RWPE2 (cell line): ENCODE measurements at places on chromosomes 6 and 20.
A peak's percentile ranks its signal among the peaks of the same experiment; 100 is the strongest.

GRCh38 chr6:36224918-36225461, 28.4 kb downstream of the BRPF3 start:
- H3K27me3 ChIP-seq, result no peaks in the 10 kb centered on the region
- no peak overlapping the region for H3K27ac ChIP-seq
- H3K36me3 ChIP-seq, result peaks cover 51% of the 10 kb centered on the region
- DNase-seq, result no peak

GRCh38 chr6:12537389-12537788, 179.2 kb upstream of the PHACTR1 start:
- DNase-seq, result no peak
- no peaks in the 10 kb centered on the region for H3K4me1 ChIP-seq
- H3K4me3 ChIP-seq, result no peak overlapping the region
- no peaks in the 10 kb centered on the region for H3K27me3 ChIP-seq
- H3K36me3 ChIP-seq, result no peaks in the 10 kb centered on the region

DNA sequence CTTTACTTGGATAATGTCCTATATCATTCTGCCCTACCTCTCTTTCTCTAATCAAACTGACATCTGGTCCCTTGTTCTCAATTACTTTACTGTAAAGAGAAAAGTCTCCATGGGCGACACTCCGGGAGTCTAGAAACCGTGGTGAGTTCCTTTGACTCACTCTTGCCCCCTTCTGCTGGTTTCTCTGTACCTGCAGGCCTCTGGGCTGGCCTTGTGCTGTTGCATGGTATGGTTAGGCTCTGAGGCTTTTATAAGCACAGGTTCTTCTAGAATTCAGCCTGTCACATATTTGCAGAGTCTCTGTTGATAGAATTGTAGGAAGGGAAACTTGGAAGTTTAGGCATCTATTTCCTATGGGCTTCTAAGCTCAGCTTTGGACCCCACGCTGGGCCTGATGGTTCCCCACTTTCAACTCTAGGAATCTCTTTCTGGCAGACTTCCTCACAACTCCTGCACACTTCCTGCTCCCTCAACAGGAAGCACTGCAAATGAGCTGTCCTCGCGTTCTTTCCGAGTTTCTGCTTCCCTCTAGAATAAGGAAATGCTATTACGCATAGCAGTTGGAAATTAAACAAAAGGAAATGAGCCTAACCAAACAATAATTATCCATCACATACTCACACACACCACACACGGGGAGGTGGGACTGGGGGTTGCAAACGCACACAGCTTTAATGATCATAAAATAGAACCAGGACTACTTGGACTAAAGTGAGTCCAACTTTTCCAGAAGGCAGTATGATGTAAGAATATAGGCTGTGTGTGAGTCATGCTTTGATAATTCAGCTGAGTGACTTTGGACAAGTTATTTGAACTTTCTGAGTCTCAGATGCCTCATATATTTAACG, 683.3 kb downstream of the QKI start:
- no peak overlapping the region for H3K27ac ChIP-seq
- DNase-seq, result no peak
- no peaks in the 10 kb centered on the region for H3K36me3 ChIP-seq
- no peak overlapping the region for H3K4me3 ChIP-seq
- no peaks in the 10 kb centered on the region for H3K27me3 ChIP-seq

GRCh38 chr20:58010186-58010585, 218.3 kb downstream of the ANKRD60 start:
- no peaks in the 10 kb centered on the region for H3K36me3 ChIP-seq
- peaks cover 11% of the 10 kb centered on the region for H3K4me1 ChIP-seq
- no peaks in the 10 kb centered on the region for H3K27me3 ChIP-seq
- peak; percentile 64 for DNase-seq
- no peak overlapping the region for H3K27ac ChIP-seq

GRCh38 chr6:158926414-158926813, 73.6 kb downstream of the RSPH3 start:
- H3K36me3 ChIP-seq, result no peaks in the 10 kb centered on the region
- H3K27me3 ChIP-seq, result no peaks in the 10 kb centered on the region
- no peak overlapping the region for H3K4me3 ChIP-seq
- H3K27ac ChIP-seq, result peak overlapping the region; percentile 69
- peaks cover 15% of the 10 kb centered on the region for H3K4me1 ChIP-seq
- no peak for DNase-seq

GRCh38 chr20:37574199-37574890, 46.7 kb upstream of the BLCAP start:
- peaks cover 29% of the 10 kb centered on the region for H3K27me3 ChIP-seq
- no peaks in the 10 kb centered on the region for H3K36me3 ChIP-seq
- no peak overlapping the region for H3K27ac ChIP-seq
- peak; percentile 76 for DNase-seq

GRCh38 chr6:134692008-134692407, 257.9 kb downstream of the ALDH8A1 start:
- no peaks in the 10 kb centered on the region for H3K27me3 ChIP-seq
- DNase-seq, result no peak
- H3K27ac ChIP-seq, result no peak overlapping the region
- H3K36me3 ChIP-seq, result no peaks in the 10 kb centered on the region

GRCh38 chr6:151137542-151137941, 102.2 kb upstream of the AKAP12 start:
- H3K36me3 ChIP-seq, result no peaks in the 10 kb centered on the region
- no peak overlapping the region for H3K27ac ChIP-seq
- no peaks in the 10 kb centered on the region for H3K27me3 ChIP-seq
- no peak for DNase-seq

DNA sequence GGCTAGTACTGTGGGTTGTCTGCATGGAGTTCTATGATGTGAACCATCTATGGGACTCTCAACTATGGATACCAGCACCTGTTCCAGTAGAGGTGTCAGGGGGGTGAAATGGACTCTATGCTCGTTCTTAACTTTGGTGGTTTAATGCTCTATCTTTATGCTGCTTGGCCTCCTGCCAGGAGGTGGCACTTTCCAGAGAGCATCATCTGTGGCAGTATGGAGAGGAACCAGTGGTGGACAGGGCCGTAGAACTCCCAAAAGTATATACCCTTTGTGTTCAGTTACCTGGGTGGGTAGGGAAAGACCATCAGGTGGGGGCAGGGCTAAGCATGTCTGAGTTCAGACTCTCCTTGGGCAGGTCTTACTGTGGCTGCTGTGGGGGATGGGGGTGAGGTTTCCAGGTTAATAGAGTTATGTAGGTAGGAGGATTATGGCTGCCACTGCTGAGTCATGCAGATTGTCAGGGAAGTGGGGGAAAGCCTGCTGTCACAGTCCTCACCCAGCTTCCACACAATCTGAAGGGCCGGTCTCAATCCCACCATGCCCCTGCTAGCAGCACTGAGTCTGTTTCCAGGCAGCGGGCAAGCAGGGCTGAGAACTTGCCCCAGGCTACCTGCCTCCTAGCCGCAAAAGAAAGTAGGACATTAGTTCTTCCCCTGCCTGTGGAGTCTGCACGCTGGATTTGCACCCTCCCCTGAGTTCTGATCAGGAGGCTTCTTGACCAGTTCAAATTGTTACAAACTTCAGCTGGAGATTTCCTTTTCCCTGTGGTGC, 284.0 kb downstream of the KCNQ5 start:
- no peak for DNase-seq
- no peak overlapping the region for H3K27ac ChIP-seq
- H3K27me3 ChIP-seq, result no peaks in the 10 kb centered on the region

- no peaks in the 10 kb centered on the region for H3K4me1 ChIP-seq
- no peaks in the 10 kb centered on the region for H3K27me3 ChIP-seq
- no peak overlapping the region for H3K27ac ChIP-seq
These were observed 193.3 kb downstream of the PHACTR1 start for GRCh38 chr6:12909833-12910232.

DNA sequence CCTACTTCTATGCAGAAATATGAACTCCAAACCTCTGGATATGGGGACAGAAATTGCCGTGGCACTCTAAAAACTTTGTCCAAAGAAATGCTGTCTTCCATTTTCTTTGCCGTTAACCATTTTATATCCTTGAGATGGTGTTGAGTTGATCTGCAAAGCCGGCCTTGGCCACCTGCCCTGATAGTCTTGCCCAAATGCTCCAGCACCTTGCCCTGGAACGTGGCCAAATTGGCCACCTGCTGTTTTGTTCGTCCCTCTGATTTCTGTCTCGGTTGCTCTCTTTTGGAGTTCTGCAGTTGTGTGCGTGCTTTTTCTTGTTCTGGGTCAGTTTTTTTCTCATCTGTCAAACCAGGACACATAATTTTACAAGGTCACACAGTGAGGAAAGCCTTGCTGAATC, 239.7 kb upstream of the GMDS start:
- H3K4me3 ChIP-seq, result no peak overlapping the region
- no peak overlapping the region for H3K27ac ChIP-seq
- H3K27me3 ChIP-seq, result no peaks in the 10 kb centered on the region
- DNase-seq, result no peak
- no peaks in the 10 kb centered on the region for H3K4me1 ChIP-seq
- no peaks in the 10 kb centered on the region for H3K36me3 ChIP-seq

- H3K27me3 ChIP-seq, result no peaks in the 10 kb centered on the region
- no peaks in the 10 kb centered on the region for H3K36me3 ChIP-seq
These were observed 40.6 kb downstream of the TXLNB start for GRCh38 chr6:139251045-139251690.

DNA sequence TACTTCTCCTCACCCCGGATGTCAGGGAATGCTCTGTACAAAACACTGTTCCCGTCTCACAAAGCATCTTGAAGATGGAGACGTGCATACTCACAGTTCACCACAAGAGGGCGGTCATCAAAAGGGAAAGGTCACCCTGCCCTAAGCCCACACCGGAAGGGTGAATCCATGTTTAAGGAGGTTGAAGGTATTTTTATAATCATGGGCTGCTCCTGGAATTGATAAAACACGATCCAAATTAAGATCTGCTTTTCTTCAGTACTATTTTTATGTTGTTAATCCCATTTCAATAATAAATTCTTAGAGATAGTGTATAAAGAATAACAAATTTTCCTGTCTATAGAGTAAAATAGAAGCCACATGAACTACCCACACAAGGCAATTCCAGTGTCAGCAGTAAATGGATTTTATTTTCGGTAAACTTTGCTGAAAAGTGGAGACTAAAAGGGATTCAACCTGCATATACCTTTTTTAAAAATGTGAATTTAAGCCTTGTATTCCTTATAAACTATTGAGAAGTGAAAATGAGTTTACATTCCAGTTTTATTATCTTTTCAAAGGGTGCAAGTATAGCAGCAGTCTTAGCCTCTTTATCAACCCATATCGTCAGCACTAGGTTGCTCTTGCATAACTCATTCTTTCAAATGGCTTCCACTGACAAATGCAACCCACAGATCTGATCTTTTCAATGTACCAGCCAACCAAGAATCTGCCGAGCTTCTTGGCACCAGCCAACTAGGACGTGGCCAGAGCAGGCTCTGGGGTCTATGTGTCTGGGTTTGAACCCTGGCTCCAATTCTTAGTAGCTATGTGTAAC, 79.7 kb upstream of the MBOAT1 start:
- DNase-seq, result no peak
- H3K4me1 ChIP-seq, result no peaks in the 10 kb centered on the region
- no peak overlapping the region for H3K4me3 ChIP-seq
- H3K27ac ChIP-seq, result no peak overlapping the region

GRCh38 chr6:93369586-93370134, 49.7 kb downstream of the EPHA7 start:
- H3K36me3 ChIP-seq, result no peaks in the 10 kb centered on the region
- H3K4me1 ChIP-seq, result no peaks in the 10 kb centered on the region
- DNase-seq, result no peak
- no peaks in the 10 kb centered on the region for H3K27me3 ChIP-seq
- no peak overlapping the region for H3K4me3 ChIP-seq

DNA sequence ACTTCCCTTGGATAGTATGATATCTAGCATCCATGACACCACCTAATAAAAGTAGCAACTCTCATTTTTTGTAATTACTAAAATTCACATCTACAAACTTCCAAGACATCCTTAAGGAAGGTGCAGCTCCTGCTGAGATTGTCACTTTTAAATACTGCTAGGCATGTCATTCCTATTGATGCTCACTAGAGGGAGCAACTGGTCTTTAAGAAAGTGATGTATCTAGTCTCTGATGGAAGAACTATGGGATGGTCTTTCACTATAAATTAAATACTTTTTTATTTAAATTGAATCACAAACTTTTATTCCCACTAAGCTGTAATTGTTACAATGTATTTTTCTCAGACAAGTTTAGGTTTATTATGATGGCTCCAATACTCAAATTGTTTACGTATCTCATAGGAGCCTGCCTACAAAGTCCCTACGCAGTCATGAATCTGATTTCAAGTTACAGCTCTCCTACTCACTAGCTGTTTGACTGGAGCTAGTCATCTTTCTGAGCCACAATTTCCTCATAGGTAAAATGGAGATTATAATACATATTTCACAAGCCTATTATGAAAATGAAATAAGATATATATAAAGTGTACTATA, 8.1 kb upstream of the TSPYL1 start:
- H3K4me3 ChIP-seq, result no peak overlapping the region
- DNase-seq, result no peak

GRCh38 chr6:129863664-129864063, 2.5 kb upstream of the TMEM244 start:
- H3K36me3 ChIP-seq, result no peaks in the 10 kb centered on the region
- H3K4me3 ChIP-seq, result no peak overlapping the region
- peaks cover 14% of the 10 kb centered on the region for H3K4me1 ChIP-seq
- no peaks in the 10 kb centered on the region for H3K27me3 ChIP-seq
- peak overlapping the region; percentile 59 for H3K27ac ChIP-seq

DNA sequence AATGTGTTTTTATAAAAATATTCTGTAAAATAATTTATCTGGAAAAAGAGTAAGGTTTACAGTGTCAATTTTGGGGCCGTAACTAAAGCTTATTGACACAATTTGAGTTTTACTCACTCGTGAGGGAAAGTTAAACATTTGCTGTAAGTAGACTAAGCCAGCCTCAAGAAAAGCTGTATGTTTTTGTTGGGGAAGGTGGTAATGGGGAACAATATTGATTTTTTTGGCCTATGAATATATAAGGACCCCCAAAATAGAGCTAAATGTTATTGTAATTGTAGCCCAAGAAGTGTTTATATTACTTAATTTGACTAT, 1.4 kb downstream of the SENP6 start:
- no peaks in the 10 kb centered on the region for H3K27me3 ChIP-seq
- DNase-seq, result no peak
- peak overlapping the region; percentile 80 for H3K4me3 ChIP-seq
- H3K27ac ChIP-seq, result peak overlapping the region; percentile 77

- H3K27ac ChIP-seq, result peak overlapping the region; percentile 71
- 0 out of 2 replicates have a peak, but pooled peaks cover 5% of the 10 kb centered on the region for H3K36me3 ChIP-seq
- H3K4me1 ChIP-seq, result no peaks in the 10 kb centered on the region
- no peaks in the 10 kb centered on the region for H3K27me3 ChIP-seq
- no peak for DNase-seq
These were observed 883 bp upstream of the CCDC28A start for GRCh38 chr6:138772596-138773176.

DNA sequence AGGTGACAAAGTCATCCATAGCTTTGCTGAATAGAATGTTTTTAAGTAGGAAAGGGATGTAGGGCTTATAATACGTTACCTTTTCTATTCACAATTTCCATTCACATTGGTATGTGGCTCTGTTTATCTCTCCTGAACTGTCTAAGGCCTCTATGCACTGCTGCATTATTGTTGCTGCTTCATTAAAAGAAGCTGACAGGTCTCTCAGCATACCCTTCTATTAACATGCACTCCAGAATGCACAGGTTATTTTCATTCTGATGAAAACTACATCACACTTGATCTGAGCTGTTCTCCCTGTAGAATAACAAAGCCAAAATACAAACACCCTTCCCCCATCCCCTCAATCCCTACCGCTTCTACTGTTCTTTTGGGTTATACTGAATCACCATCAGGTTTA, 399.3 kb downstream of the TBC1D32 start:
- no peaks in the 10 kb centered on the region for H3K4me1 ChIP-seq
- H3K27me3 ChIP-seq, result no peaks in the 10 kb centered on the region
- H3K27ac ChIP-seq, result no peak overlapping the region
